ENCODE measurements at places on chromosomes 1 and 21. TPM values are rescaled to one million over a fixed set of nuclear protein-coding genes. Genes with fewer than 3 reads are reported as not detected.

- no peak for DNase-seq
Measured at GRCh38 chr1:143748906-143749305, 222.9 kb downstream of the FAM72C start.

DNA sequence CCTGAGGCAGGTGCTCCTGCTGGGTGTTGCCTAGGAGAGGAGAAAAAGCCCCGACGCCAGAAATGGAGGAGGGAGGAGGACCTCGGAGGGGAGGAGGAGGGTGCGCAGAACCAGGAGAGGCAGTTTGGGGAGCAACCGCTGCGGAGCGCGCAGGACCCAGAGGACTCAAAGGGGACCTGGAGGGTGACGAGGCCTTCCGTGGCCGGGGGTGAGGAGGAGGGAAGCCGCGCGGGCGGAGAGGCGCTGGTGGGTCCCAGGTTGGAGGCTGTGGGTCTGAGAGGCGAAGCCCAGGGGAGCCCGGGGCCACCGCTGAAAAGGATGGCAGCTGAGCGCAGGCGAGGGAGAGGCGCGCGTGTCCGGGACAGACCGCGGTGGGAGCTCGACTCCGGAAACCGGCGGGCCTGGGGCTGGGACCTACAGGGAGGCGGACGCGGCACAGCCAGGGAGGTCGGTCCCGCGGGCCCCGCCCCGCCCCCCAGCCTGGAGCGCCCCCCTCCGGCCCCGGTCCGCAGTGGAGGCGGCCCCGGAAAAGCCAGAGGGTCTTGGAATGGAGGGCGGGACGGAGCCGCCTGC lies 15.1 kb downstream of the RNF223 start:
- DNase-seq, result no peak

DNA sequence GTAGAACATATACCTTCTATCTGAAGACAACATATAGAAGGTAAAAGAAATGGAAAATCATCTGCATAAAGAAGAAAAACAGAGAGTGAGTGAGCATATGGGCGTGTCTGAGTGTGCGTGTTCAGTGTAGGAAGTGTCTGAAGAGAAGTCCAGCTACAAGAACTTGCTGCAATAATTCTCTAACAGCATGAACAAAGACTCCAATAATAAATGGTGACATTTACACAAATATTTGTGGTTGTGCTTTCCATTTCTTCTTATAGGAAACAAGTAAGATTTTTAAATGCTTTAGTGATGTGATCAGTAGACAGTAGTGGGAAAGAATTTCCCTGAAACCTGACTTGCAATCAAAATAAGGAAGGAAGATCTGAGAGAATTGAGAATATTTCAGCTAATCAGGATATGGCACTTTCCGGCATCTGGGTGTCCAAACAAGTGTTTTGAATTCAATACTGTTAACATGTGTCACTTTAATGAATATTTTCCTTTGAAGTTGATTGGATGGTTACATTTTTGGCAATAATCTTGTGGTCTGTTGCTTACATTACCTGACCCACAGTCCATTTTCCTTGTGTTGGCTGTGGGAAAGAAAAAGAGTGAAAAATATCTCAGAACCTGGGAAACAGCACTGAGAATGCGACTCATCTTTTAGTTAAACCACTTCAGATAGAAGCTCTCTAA lies 154.0 kb downstream of the TGFB2 start:
- no peak for DNase-seq

Gene MTFR1L
- 50.0 TPM for total RNA-seq

DNA sequence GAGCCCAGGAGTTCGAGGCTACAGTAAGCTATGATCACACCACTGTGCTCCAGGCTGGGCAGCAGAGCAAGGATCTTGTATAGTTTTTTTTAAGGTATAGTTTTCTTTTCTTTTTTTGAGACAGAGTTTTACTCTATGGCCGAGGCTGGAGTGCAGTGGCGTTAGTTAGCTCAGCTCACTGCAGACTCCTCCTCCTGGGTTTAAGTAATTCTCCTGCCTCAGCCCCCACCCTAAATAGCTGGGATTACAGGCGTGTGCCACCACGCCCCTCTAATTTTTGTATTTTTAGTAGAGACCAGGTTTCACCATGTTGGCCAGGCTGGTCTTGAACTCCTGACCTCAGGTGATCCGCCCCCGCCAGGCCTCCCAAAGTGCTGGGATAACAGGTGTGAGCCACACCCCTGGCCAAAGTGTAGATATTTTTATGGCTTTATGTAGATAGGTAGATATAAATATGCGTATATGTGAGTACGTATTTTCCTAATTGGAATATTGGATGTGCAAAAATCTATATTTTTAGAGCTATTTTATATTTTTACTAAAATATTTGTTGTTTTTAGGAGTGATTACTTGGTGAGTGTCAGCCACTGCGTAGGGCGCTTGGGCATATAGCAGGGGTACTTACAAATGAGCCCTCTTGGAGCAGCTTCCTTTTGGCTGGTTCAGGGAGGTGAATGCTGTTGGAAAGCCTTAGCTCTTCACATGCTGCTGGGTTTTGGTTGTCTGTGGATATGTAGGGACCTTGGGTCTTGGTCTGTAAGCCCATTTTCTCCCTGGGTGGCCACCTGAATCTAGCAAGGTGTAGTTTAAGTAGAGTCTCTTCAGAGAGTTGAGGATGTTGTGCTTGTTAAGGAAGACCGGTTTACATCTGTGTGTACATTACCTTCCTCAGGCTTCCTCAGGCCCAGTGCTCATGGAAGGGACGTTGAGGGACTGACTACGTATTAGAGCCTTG lies 9.5 kb downstream of the KDM4A start:
- no peak for DNase-seq
